ENCODE measurements at places on chromosomes 1 and 21.

DNA sequence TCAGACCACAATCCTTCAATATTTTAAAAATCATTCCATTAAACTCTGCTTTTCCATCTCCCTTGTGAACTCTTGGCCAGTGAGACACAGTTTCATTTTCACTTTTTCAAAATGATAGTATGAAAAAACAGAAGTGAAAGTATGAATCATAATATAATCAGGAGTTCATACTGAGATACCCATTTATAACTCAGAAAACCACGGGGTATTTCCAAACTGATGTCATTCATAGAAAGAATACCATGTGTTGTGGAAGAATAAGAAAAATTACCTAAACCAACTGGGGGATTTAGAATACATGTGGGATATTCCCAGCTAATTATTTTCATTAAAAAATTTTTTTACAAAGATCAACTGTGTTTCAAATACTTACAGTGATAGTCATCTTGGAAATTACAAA lies 149.9 kb downstream of the MRPL39 start:
- peaks cover 8% of the 10 kb centered on the region for H3K4me1 ChIP-seq
- H3K36me3 ChIP-seq, result no peaks in the 10 kb centered on the region
- H3K27me3 ChIP-seq, result no peaks in the 10 kb centered on the region
- H3K4me3 ChIP-seq, result no peak overlapping the region

GRCh38 chr21:16437586-16437985 lies 707.8 kb downstream of the USP25 start:
- H3K4me1 ChIP-seq, result peaks cover 6% of the 10 kb centered on the region
- DNase-seq, result no peak
- no peak overlapping the region for H3K27ac ChIP-seq
- no peaks in the 10 kb centered on the region for H3K36me3 ChIP-seq

DNA sequence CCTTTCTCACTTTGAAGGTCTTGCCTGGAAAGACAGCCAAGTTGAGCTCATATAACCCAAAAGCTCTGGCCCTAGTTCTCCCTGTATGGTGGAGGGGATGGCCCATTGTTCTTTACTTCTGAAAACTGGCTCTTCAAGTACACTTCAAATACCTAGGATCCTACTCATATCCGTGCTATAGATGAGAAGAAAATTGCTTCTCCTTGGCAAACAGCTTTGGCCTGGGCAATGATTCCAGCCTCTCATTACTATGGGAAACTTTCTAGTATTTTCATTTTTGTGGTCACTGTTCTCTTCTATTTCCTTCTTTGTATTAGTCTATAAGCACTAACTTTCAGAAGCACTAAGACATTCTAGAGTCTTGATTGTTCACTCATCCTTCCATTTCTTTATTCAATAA lies 53.7 kb downstream of the ZNF697 start:
- no peak overlapping the region for H3K27ac ChIP-seq
- no peaks in the 10 kb centered on the region for H3K4me1 ChIP-seq
- no peak for DNase-seq
- H3K4me3 ChIP-seq, result no peak overlapping the region
- H3K27me3 ChIP-seq, result no peaks in the 10 kb centered on the region

- H3K27me3 ChIP-seq, result no peaks in the 10 kb centered on the region
- no peak overlapping the region for H3K4me3 ChIP-seq
- H3K27ac ChIP-seq, result no peak overlapping the region
- peaks cover 24% of the 10 kb centered on the region for H3K4me1 ChIP-seq
- no peaks in the 10 kb centered on the region for H3K36me3 ChIP-seq
- no peak for DNase-seq
These were observed 34.4 kb downstream of the HHAT start for GRCh38 chr1:210363119-210363518.

- no peaks in the 10 kb centered on the region for H3K4me1 ChIP-seq
- H3K27ac ChIP-seq, result no peak overlapping the region
- no peak overlapping the region for H3K4me3 ChIP-seq
These were observed 32.7 kb upstream of the ETV3 start for GRCh38 chr1:157170677-157171515.

Measured in suprapubic skin (tissue), 4 donors.